Sciatic nerve (tissue), 2 donors: ENCODE measurements at places on chromosomes 4 and X.

- no peak for DNase-seq
Observed at GRCh38 chr4:121819216-121819965, 4.3 kb downstream of the CCNA2 start.

DNA sequence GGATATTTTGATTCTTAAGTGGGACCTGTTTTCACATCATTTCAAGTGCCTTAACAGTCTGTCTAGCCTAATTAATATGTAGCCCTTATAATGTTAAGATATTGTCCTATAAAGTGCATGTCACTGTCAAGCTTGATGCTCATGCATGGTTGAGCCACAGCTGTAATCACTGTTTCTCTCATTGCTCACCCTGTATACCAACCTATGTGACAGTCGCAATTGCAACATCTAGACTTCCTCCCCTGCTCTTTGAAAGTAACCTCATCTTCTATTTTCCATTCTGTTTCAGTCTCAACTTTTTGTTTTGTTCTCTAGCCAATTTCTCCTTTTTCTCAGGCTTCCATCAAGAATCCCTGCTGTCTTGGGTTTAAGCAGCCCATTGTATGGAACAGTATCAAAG, 24.4 kb upstream of the MSL3 start:
- DNase-seq, result no peak

- no peak for DNase-seq
Observed at GRCh38 chrX:22634751-22635150, 362.0 kb downstream of the CBLL2 start.

- no peak for DNase-seq
Observed at GRCh38 chrX:119009071-119009470, 34.7 kb downstream of the LONRF3 start.

DNA sequence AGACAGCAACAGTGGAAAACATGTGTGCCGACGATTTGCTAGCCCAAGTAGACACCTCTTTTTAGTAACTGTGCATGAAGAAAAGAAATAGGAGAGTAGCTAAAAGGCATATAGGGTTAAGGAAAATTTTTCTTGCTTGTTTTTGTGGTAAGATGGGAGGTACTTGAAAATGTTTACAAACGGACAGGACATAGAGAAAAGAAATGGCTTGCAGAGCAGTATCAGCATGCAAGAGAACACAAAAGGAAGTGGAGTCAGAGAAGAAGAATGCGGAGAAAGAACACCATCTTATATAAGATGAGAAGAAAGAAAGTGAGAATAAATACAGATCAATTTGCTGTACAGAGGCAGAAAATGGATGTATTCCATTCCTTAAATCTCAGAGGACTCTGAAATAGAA, 263.7 kb upstream of the ETNPPL start:
- DNase-seq, result no peak
